ENCODE measurements at places on chromosomes 2 and 18.

- no peak for DNase-seq
These were observed 19.1 kb downstream of the PROKR1 start for GRCh38 chr2:68662466-68662865.

DNA sequence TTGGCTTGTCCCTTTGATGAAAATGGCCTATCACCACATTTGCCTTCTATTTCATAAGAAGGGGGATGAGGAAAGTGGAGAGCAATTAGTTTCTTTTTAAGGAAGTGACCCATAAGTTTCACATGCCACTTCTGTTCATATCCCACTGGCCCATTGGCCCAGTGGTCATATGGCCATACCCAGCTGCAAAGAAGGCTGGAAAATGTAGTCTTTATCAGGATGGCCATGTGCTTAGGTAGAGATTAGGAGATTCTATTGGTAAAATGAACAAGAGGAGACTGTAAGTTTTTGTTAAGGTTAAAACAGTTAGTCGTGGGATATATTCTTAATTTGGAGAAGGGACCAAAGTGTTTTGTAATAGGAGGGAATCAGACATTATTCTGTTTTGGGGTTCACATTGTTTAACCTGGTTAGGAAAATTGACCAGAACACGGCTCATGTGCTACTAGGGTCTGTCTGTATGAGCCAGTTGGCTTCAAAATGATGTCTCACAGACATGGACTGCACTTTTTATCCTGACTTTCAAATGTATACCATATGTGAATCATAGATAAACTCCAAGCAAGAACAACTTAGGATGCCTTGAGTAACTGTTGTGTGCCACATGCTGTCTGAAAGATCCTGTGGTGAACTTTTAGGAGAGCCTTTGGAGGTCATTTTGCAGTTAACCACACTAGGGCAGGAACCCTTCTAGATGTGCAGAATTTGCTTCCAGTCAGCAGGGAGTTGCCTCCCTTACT, 17.3 kb downstream of the PLCL1 start:
- DNase-seq, result no peak

DNA sequence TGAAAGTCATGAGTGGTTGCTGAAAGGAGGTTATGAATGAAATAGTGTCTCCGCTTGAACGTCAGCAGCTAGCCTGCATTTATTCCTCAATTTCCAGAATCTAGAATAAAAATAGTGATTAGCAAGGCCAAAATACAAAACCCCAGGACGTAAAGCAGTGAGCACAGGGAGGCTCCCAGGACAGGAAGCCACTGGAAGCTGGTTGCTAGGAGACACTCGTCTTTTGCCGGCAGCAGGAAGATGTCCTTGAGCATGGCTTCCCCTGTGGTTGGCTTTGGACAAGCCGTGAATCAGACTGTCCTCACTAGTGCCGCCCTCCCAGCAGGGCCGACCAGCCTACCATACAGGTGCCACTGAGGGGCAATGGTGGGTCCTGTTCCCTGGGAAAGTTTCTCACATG, 374.4 kb downstream of the MTX2 start:
- DNase-seq, result peak; percentile 69

DNA sequence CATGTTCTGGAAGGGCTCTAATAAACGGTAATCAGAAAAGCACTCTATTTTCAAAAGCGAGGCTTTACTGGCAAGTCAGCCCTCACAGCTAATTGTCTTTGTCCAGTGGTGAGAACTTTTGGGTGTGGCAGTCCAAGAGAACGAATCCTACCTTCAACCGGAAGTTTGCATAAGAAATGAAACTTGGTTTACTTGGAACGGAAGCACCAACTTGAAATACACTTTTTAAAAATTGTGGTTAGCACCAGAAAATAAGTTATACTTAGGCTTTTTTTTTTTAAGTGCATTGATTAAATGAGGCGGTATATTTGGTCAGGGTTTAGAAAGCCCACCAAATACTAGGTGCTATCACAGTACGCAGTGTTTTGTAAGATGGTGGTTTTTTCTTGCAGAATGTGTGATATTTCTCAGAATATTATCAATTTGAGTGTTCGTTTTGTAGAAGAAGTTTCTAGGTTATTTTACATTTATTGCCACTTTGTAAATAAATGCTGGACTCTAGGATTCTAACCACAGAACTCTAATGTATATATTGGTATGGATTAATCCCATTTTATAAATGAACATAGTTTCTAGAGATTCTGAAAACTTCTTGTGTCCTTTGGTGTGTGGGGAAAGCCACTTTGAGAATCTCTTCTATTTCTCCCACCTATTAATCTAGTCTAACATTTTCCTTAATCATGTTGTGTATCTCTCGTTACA, 1.2 kb downstream of the MYL12A start:
- peak; percentile 64 for DNase-seq

GRCh38 chr18:23136326-23137096, 1.2 kb downstream of the CABLES1 start:
- peak; percentile 16 for DNase-seq

- DNase-seq, result no peak
These were observed 31.1 kb upstream of the ARHGEF4 start for GRCh38 chr2:130805613-130806012.

DNA sequence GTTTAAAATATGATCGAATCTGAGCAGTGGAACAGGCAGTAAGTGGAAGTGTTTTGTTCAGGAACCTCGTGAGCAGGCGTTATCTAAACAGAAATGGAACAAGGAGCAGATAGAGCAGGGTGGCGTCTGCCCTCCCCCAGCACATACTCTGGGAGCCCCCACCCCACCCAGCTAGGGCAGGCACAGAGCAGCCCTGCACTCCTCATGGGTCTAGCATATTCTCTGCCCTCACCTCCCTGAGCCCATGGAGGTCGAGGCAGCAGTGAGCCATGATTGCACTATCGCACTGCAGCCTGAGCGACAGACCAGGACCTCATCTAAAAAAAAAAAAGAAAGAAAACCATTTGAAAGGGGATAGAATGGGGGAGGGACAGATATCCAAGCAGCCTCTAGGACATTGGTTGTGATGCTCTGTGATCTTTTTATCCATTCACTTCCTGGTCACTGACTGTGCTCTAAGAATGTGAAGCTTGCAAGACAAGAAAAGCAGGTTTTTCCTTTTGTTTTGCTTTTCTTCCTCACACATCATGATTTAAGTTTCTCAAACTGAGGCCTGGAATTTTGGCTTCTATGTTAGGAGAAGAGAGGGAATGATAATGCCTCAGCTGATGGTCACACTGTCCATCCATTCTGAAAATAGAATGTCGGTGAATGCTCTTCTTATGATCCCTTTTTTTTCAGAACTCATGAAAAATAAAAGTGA, 3.1 kb downstream of the MLPH start:
- DNase-seq, result no peak

DNA sequence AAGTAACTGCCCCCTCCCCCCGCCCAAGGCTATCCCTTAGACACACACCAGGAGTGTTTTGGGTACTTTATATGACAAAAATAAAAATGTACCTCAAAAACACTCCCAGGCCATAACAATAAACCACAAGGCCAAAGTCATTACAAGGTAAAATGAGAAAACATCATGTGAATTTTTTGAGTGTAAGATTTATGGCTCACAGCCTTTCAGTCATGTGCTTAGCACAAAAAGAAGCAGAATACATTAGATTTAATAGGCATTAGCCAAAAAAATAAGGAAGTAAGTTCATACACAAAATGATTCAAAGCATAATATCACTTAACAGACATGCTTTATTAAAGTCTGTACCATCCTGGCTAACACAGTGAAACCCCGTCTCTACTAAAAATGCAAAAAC, 103.7 kb downstream of the CACNB4 start:
- no peak for DNase-seq

- DNase-seq, result peak; percentile 64
These were observed 94.2 kb downstream of the SLC8A1 start for GRCh38 chr2:40357667-40358066.

DNA sequence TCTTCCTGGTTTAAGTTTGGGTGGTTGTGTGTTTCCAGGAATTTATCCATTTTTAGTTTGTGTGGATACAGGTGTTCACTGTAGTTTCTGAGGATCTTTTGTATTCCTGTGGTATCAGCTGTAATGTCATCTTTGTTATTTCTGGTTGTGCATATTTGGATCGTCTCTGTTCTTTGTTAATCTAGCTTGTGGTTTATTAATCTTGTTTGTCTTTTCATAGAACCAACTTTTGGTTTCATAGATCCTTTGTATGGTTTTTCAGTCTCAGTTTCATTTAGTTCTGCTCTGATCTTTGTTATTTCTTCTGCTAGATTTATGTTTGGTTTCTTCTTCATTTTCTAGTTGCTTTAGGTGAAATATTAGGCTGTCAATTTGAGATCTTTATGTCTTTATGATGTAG, 202.4 kb upstream of the ZSWIM2 start:
- DNase-seq, result no peak

GRCh38 chr2:39377226-39377939, 59.7 kb downstream of the MAP4K3 start:
- DNase-seq, result no peak

- no peak for DNase-seq
These were observed 70.5 kb downstream of the FMNL2 start for GRCh38 chr2:152405206-152406118.

GRCh38 chr2:72985891-72986683, 68.8 kb downstream of the EMX1 start:
- no peak for DNase-seq

DNA sequence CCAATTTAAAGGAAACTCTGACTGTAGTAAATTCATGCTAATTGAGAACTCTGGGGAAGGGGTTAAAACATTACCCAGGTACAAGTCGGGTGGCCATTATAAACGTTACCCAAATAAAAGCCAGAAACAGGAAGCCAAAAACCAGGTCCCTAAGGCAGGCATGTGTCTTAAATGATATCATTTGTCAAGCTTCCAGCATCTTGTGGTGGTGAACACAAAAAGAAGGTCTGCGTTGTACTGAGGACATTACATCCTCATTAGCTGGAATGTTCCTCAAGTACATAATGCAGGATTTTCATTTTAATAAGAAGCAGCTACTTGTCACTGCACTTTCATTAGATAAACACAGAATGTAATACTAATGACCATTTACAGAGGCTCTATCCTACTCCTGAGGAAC, 10.9 kb downstream of the PTGR3 start:
- peak; percentile 52 for DNase-seq

DNA sequence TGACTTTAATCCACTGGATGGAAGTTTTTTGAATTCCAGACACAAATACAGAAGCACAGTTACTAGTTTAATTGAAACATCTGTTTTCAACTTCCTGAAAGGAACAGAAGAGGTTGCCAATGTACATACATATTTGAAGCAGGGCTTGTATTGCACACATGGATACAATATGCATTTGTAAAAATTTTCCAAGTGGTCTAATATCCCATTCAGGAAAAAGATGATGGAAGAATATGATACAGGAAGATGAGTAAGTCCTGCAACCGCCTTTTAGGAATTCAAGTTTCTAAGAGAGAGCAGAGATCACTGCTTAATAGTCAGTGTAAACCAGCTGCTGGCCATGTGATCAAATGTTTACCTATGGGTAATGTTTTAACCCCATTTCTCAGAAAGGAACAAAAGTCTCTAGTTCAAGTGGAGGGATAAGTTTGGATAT, 265.4 kb downstream of the TRIB2 start:
- peak; percentile 88 for DNase-seq

- no peak for DNase-seq
These were observed 72.7 kb upstream of the MGAT5 start for GRCh38 chr2:134181219-134181618.

All from fibroblast of skin of abdomen (primary cell).